RWPE1 (cell line): ENCODE measurements at places on chromosomes 11 and 22.

GRCh38 chr11:67054346-67054835, 2.3 kb upstream of the RHOD start:
- peak; percentile 36 for DNase-seq

GRCh38 chr11:78926633-78927338, 352.1 kb upstream of the NARS2 start:
- DNase-seq, result no peak

DNA sequence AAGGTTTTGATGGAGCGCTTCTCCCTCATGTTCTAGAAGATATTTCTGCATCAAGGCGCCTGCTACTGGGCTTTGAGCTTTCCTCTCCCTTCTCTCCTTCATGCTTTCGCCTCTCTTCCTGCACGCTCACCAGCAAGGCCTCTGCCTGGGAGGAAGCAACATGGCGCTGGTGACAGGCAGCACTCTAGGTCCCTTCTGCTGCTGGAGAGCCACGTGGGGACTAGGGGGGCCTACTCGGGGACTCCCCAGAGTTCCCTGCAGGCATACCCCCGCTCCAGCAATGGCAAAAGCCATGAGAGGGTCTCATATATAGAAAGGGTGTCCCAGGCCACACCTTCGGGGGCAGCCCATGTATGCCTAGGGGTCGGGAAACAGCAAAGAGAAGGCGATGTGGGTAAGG, 49.7 kb downstream of the GRIK4 start:
- no peak for DNase-seq

DNA sequence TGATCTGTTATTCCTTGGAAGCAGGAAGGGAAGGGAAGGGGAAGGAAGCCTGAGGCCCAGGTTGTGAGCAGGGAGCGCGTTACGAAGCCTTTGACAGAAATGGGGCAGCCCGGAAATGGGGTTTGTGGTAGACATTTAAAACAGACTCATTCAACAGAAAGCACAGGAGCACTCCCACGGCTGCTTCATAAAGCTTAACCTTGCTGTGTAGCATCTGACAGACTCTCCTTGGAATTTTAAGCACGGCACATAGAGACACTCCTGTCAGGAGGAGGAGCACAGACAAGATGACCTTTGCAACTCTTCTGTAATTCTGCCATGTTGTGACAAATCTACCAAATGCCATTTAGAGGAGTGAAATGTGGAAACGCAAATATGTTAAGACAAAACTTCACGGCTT, 131.6 kb downstream of the FBXO7 start:
- DNase-seq, result no peak

DNA sequence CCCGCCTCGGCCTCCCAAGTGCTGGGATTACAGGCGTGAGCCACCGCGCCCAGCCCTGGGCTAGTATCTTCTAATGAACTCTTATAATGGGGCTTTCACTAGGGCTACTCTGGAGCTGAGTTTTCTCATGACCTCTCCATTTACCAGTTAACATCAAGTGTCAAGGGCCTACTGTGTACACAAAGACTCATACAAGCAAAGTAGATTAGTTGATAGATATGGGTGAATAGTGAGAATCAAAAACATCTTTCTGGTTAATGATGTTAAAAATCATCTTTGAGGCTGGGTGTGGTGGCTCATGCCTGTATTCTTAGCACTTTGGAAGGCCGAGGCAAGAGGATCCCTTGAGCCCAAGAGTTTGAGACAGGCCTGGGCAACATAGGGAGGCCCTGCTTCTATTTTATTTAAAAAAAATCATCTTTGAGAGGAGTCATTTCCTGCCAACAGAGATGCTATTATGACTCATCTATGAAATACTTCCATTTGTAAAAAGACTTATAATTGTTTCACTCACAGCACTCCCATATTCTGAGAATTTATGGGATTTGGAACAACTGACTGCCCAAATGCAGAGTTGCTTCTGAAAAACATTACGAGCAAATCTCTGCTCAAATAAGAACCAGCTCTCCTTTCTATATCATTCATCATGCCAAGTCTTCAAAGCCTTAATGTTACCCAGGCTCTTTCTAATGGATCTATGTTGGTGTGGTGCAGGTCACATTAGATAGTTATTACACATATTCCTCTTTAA, 57.0 kb downstream of the GDPD4 start:
- peak; percentile 64 for DNase-seq

GRCh38 chr11:1005928-1006327, 30.6 kb downstream of the MUC6 start:
- peak; percentile 45 for DNase-seq

DNA sequence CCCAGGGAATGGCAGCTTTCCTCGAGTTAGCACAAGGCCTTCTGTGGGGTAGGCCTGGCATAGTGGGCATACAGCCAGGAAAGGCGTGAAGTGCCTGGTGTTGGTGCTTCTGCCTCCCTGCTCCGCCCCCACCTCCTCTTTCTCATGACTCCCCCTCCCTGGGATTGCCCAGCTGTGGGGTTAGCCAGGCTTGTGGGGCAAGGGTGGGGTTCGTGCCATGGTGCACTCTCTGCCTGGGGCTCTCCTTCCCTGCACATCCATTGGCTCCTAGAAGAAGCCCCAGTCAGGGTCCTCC, 236.8 kb upstream of the NCAM1 start:
- no peak for DNase-seq

GRCh38 chr11:102940714-102941588, 14.6 kb downstream of the MMP13 start:
- DNase-seq, result peak; percentile 72

- DNase-seq, result no peak
Observed at GRCh38 chr11:36475192-36475591, 34.9 kb downstream of the TRAF6 start.

DNA sequence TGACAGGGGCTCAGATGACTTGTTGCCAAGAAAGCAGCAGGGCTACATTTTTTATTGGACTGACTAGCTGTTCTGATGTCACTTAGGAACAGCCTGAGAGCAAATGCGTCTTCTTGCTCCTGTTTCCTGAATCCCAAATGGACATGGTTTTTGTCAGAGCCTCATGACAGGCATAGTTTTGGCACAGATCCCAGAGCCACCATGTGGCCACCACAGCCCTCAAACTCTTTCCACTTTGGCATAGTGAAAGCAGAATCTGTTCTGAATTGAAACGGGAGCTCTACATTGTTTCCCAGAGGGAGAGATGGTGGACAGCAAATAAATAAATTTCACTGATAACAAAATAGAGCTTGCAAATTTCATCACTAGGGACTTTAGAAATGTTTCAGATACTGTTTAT, 222.2 kb downstream of the C11orf87 start:
- no peak for DNase-seq

GRCh38 chr11:70381872-70382861, 16.2 kb upstream of the CTTN start:
- no peak for DNase-seq

DNA sequence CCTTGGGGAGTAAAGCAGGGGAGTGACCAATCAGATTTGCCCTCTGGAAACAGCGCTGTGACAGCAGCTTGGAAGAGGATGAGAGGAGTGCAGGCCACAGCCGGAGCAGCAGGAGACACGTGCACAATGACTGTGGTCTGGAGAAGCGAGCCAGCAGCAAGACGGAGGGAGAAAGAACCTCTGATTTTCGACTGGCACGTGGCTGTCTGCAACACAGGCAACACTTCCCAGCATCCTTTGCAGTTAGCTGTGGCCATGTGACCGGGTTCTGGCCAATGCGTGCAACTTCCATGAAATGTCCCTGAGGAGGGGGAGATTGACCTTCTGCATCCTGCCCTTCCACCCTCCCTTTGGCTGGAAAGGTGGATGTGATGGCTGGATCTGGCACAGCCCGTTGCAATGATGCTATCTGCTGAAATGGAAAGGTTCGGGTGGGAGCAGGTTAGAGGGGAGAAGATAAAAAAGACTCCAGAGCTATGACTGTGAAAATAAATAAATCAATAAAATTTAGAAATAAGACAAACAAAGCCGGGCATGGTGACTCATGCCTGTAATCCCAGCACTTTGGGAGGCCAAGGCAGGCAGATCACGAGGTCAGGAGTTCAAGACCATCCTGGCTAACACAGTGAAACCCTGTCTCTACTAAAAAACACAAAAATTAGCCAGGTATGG, 15.6 kb downstream of the PLA2G6 start:
- no peak for DNase-seq

DNA sequence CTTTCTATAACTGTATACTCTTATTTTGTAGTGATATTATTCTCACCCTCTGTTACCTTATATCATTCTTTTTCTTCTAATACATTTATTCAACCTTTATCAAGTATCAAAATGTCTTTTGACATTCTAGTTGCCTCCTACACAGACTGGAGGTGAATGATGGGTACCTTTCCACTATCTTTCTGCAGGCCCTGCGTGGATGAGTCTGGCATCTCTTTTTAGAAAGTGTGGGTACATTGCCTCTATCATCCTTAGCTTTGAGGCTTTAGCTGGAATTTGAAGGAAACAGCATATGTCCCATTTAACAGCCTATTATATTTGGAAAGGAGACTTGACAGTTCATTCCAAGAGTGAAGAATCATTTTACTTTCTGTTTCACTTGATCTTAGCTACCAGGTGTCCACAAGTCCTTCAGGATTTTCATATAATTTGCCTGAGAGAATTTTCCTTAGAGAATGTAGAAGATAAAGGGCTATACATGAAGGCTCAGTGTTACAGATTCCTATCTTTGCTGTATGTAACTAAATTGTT, 192.0 kb downstream of the CWF19L2 start:
- DNase-seq, result no peak

GRCh38 chr11:130765406-130765805, 150.9 kb downstream of the SNX19 start:
- no peak for DNase-seq
